ENCODE measurements at places on chromosomes 3 and 15.

GRCh38 chr3:172070269-172070668 is 30.9 kb downstream of the FNDC3B start:
- no peak for DNase-seq

DNA sequence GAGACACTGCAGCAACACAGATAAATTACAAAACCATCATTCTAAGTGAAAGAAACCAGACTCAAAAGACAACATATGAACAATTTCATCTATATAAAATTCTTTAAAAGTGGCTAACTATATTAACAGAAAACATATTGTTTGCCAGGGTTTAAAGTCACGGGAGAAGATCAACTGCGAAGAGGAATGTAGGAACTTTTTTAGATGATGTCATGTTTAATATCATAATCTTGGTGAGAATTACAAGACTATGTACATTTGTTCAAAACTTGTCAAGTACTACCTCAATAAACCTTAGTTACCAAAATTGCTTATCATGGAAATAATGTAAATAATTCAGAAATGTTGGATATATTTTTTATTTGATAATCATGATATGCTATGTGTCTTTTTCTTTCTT is 395.1 kb upstream of the PLSCR5 start:
- no peak for DNase-seq

DNA sequence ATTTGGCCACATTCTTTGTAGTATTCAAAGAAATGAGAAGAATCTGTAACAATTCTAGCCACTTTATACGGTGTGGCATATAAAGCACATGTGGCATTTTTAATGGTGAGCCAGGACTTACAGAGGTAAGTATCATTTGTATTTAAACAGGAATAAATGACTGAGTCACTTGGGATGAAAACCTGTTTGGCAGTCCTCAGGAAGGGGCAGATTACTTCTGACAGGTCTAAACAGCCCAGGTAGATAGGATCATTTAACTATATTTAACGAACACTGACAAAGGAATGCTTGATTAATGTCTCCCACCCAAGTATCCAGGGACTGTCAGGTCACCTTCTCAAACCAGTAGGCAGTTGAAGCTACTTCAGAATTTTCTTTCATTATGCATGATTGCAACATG is 241.5 kb upstream of the SATB1 start:
- no peak for DNase-seq

DNA sequence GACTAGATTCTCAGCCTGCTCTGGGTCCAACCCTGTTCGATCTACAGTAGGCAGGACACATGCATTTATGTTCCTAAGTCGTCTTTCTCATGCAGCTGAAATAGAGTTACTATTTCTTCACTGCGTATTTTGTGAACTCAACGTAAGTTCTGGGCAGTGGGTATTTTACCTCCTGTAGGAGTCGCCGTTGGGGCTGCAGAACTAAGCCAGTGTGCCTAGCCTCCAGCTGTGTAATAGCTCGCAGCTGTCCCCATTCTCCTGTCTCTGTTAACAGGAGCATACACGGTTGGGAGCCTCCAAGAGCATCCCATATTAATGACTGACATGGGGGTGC is 58.4 kb upstream of the HRH1 start:
- no peak for DNase-seq

DNA sequence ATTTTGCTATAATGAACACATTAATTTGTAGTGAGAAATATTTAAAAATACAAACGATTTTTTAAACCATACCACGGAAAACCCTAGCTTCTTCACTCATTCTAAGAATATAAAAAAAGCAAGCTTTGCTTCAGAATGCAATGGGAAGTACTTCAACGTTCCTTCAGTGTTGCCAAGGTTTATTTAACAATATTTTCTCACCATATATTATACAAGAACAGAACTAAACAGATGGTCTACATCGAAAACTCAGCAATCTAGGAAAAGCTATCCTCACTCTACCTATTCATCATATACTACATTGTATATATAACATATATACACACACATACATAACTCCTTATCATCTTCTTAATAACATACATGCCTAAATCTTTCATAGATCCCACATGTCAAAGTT is 1047.4 kb downstream of the IGSF11 start:
- no peak for DNase-seq

- no peak for DNase-seq
Observed at GRCh38 chr3:62659660-62660059, 215.6 kb downstream of the CADPS start.

GRCh38 chr15:74191798-74192197 is 10.8 kb downstream of the STRA6 start:
- DNase-seq = no peak

- no peak for DNase-seq
Observed at GRCh38 chr3:107913701-107914100, 177.1 kb downstream of the CD47 start.

GRCh38 chr3:10142707-10143560 is 1.4 kb downstream of the VHL start:
- no peak for DNase-seq

GRCh38 chr3:105385819-105386508 is 19.3 kb downstream of the ALCAM start:
- DNase-seq = no peak

- peak; percentile 21 for DNase-seq
Observed at GRCh38 chr3:81602781-81603180, 158.7 kb downstream of the GBE1 start.

DNA sequence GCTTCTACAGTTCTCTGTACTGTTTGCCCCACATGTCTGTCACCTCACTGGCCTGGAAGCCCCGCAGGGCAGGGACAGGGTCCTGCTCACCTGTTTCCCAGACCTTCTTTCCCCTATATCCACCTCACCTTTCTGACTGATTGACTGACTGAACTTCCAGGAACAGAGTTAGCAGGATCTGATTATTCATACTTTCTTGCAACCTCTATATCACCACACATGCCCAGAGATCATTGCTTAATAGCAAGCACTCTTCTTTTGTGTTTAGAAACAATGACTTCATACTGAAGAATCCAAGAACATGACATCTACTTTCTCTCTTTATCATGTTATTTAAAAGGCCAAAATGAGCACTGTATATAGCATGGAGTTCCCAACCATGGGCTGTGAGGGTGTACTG is 18.0 kb upstream of the CLEC3B start:
- peak; percentile 72 for DNase-seq

GRCh38 chr3:141360888-141361598 is 7.3 kb upstream of the ZBTB38 start:
- DNase-seq = peak; percentile 80

DNA sequence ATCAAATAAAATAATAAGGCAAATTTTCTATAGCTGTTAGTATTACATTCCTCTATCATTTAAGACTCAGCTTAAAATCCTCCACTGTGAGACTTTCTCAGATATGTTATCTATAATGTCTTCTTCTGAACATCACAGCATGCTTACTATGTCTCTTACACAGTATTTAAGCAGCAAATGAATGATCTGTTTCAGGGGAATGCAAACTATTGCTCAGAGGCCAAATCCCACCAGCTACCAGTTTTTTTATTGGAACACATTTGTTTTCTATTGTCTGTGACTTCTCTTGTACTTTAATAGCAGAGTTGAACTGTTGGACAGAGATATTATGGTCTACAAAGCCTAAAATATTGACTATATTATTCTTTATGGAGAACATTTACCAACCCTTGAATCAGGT is 59.6 kb downstream of the C3orf38 start:
- DNase-seq = no peak

- DNase-seq = no peak
Observed at GRCh38 chr3:14663396-14664135, 11.4 kb upstream of the C3orf20 start.

DNA sequence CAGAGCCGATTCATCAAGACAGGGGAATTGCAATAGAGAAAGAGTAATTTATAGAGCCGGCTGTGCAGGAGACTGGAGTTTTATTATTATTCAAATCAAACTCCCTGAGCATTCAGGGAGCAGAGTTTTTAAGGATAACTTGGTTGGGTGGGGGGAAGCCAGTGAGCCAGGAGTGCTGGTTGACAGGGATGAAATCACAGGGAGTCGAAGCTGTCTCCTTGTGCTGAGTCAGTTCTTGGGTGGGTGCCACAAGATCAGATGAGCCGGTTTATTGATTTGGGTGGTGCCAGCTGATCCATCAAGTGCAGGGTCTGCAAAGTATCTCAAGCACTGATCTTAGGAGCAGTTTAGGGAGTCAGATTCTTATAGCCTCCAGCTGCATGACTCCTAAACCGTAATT is 95.4 kb upstream of the CCDC80 start:
- no peak for DNase-seq

GRCh38 chr3:141471160-141471559 is 15.7 kb upstream of the RASA2 start:
- peak; percentile 26 for DNase-seq

- DNase-seq = no peak
Observed at GRCh38 chr3:12920967-12921366, 79.6 kb upstream of the RPL32 start.

GRCh38 chr15:99702895-99703602 is 30.2 kb downstream of the LYSMD4 start:
- no peak for DNase-seq

- no peak for DNase-seq
Observed at GRCh38 chr15:101159096-101159935, 92.5 kb downstream of the CHSY1 start.

DNA sequence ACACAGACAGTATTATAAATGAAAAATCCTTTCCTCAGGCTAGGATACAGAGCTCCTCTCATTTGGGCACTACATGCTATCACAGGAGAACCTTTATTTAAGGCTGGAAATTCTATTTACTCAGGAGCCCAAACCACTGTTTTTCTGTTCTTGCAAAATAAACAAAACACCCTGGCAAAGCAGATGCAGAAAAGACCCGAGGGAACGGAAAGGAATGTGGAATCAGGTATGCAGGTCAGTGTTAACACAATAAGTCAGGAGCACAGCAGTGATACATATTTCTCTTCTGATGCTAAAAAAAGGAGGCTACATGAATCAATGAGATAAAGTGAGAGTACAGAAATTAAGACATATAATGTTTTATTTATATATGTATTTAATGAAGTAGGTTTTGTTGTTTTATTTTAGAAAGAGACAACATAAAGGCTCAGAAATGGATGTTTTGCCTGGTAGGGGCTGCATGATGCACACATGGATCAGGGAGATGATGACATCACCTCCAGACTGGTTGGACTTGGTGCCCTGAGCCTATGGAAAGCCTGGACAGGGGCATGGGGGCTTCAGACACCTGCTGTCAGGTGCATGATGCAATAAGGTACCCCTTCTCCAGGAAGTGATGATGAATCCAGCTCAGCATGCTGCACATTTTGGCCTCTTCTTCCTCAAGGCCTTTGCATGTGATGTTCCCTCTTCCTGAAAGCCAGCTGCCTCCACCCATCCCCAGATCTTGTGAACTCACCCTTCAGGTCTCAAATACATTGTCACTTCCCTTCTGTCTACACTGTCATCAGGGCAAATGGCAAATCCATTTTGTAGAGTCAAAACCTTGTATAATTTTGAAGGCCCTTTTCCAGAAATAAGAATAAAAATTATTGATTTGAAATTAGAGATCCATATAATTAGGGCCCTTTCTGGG is 19.1 kb upstream of the RBP1 start:
- DNase-seq = no peak

- DNase-seq = no peak
Observed at GRCh38 chr3:114557791-114558190, 264.0 kb downstream of the TIGIT start.

DNA sequence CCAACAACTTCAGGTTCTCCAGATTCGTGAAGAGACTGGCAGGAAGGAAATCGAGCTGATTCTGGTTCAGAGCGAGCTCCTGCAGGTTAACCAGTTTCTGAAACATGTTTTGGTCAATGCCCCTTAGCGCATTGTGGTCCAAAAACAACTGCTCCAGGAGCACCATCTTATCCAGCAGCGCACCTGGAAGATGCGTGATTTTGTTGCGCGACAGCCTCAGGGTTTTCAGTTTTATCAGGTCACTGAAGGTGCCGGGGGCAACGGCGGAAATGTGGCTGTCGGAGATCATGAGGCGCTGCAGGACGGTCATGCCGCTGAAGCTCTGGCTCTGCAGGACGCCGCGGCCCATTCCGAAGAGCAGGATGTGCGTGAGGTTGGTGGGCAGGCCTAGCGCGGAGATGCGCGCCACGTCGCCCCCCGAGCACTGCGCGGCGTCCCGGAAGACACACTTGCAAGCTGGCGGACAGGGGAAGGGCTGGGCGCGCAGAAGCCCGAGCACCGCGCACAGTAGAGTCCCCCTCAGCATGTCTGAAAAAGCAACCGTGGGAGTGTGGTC is 1.2 kb downstream of the GP5 start:
- DNase-seq = no peak

DNA sequence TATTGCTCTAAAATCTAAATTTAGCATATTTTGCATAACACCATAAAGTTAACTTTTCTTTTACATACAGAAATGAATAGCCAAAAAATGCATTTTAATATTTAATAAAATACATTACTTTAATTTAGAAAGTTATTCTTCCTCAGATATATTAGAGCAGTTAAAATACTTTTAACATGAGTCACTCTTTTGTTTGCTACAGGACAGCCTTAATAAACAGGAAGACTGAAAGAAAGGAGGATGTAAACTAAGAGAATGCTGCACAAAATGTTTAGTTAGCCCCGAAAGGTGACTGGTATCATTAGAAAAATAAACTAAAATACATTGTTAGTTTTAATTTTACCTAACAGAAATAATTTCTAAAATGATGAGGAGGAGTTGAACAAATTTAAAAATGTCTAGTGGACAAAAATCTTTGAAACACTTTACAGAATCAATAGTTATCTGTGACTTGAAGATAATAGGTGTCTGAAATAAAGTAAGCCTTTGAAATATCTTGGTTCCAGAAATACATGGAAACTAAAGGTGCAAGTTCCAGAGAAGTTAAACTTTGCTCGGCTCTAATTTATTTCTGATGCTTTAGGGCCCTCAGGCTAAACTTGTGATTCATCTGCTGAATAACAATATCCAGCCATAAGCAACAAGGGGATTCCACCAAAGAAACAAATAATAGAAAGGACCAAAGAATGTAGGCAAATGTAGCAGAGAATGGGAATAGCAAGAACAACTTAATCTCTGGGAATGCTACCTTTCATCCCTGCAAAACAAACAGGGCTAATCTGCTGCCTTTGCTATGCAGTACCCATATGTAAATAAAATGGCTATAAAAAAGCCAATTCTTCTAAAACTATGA is 138.3 kb upstream of the UBP1 start:
- peak; percentile 25 for DNase-seq

- no peak for DNase-seq
Observed at GRCh38 chr3:182220471-182220870, 508.7 kb downstream of the SOX2 start.

GRCh38 chr3:25313286-25313685 is 114.8 kb upstream of the RARB start:
- no peak for DNase-seq

All from AG08395 (cell line).